ENCODE measurements at places on chromosomes 5 and 9. TPM values are rescaled to one million over a fixed set of nuclear protein-coding genes. Genes with fewer than 3 reads are reported as not detected.

SPAG8 gene
- 27.0 TPM for total RNA-seq

SPATA6L gene
- total RNA-seq = 27.5 TPM

DNA sequence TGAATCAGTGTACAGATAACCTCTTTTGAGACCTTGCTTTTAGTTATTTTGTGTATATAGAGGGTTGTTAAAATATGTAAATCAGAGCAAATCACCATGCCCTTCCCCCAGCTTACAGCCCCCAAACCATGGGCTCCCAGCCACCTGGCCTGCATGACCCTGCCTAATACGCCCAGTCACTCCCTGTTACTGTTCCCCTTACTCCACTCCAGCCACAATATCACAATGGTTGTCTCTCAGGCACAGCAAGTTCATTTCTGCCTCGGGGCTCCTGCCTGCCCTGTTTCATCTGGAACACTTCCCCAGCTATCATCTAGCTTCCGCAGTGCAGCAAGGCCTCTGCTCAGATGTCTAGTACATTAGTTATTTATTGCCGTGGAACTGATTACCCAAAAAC lies 5.0 kb upstream of the CARD19 start:
- no peaks in the 10 kb centered on the region for H3K27me3 ChIP-seq
- DNase-seq = peak; percentile 8

PCDHGA3 gene
- 19.3 TPM for total RNA-seq

DNA sequence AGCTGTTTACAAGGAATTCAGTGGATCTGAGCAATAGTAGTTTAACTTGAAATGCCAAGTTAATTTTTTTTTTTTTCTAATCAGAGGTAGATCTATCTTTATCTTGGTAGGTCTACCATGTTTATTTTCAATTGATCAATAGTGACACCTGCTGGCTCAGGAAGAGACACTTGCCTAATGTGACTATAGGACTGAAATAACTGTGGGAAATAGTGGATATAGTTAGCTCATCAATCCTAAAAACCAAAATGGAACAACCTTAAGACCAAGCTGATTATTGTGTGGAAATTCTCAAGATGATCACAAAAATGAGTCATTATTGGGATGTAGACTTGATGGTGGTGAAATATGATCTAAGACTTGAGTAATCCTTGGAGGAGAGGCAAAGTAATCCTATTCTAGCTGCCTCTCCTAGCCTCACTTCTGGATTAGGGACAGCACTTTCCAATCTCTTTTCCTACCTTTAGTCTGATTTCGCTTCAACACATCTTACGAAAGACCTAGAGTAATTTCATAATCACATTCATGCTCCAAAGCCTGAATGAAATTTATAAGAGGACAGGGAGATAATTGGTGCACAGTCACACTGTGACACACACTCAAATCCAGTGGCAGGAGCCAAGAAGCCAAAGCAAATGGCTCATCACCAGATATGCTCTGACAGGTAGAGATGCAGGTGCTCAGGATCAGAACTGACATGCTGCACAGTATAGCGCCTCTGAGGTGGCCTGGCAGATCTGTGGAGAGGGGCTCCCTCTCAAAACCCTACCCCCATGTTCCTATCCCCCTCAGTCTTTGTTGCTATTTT lies 156.3 kb downstream of the HMHB1 start:
- H3K4me3 ChIP-seq = no peak overlapping the region
- H3K36me3 ChIP-seq = no peaks in the 10 kb centered on the region
- no peaks in the 10 kb centered on the region for H3K4me1 ChIP-seq
- no peak overlapping the region for H3K27ac ChIP-seq
- DNase-seq = no peak

DNA sequence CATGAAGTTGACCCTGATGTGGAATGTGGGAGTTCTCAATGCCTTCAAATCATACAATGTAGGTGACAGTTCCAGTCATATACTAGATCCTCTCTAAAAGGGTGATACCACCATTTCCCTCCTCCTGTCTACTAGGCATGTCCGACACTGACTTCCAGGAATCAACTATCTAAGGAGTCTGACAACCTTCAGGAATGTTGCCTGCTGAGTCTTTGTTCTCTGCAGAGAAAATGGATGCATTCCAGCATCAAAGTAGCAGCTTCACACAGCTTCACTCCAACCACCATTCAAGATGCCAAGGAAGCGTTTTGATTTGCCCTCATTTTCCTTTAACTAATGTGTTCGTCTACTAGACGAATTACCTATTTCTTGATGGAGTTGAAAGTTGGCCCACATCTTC lies 530.2 kb downstream of the EBF1 start:
- H3K27me3 ChIP-seq = no peaks in the 10 kb centered on the region
- H3K4me3 ChIP-seq = no peak overlapping the region
- no peak for DNase-seq
- H3K4me1 ChIP-seq = no peaks in the 10 kb centered on the region

DNA sequence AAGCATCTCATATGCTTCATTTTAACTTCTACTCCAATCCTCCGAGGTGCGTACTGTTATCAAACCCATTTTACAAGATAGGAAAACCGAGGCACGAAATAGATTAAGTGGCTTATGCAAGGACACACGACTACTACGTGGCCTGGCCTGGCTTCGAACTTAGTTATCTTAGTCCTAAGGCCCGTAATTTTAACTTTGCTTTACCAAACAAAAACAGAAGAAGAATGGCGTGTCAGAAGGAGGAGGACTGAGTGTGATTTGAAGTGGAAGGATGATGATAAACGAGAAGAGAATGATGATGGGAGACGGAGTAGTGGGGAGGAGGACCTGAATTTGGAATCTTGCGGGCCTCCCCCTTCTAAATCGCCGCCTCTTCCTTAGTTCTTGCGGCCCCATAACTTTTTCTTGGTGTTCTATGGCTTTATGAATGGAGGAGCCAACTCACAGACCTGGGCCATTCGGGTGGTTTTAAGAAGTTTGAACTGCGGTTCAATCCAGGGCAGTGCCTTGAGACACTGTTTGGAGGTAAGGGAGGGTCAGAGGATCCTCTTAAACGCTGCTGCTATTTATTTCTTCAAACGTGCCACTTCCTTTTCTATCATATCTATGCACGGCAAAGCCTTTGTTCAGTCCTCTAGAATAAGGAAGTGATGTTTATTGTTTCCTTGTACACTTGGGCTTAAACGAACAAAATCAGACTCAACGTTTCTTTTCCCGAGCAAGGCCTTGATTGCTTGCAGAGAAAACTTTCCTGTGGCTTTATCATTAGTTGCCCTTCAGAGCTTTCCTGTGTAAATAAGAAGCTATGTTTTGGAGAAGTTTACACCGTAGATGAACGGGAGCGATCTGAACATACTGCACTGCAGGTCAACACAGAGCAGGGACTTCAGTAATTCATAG lies 795 bp downstream of the CNOT8 start:
- no peaks in the 10 kb centered on the region for H3K27me3 ChIP-seq
- peaks cover 33% of the 10 kb centered on the region for H3K4me1 ChIP-seq
- no peak for DNase-seq
- H3K36me3 ChIP-seq = no peaks in the 10 kb centered on the region
- peak overlapping the region; percentile 93 for H3K27ac ChIP-seq

- H3K27ac ChIP-seq = no peak overlapping the region
- H3K27me3 ChIP-seq = no peaks in the 10 kb centered on the region
- H3K4me1 ChIP-seq = no peaks in the 10 kb centered on the region
- no peak overlapping the region for H3K4me3 ChIP-seq
- DNase-seq = no peak
- no peaks in the 10 kb centered on the region for H3K36me3 ChIP-seq
Measured at GRCh38 chr9:4670591-4670990, 4.3 kb upstream of the SPATA6L start.

PLEKHG4B gene
- 6.9 TPM for total RNA-seq

GRCh38 chr9:4965174-4965821 lies 19.8 kb upstream of the JAK2 start:
- H3K36me3 ChIP-seq = no peaks in the 10 kb centered on the region
- H3K27me3 ChIP-seq = no peaks in the 10 kb centered on the region

- H3K4me3 ChIP-seq = peak overlapping the region; percentile 97
- H3K27me3 ChIP-seq = no peaks in the 10 kb centered on the region
- no peaks in the 10 kb centered on the region for H3K36me3 ChIP-seq
- H3K27ac ChIP-seq = peak overlapping the region; percentile 100
Measured at GRCh38 chr9:72362680-72363139, 2.3 kb downstream of the ZFAND5 start.

GRCh38 chr5:40124367-40124766 lies 555.3 kb upstream of the PTGER4 start:
- H3K4me1 ChIP-seq = no peaks in the 10 kb centered on the region
- DNase-seq = no peak

PAM gene
- total RNA-seq = 92.5 TPM

DNA sequence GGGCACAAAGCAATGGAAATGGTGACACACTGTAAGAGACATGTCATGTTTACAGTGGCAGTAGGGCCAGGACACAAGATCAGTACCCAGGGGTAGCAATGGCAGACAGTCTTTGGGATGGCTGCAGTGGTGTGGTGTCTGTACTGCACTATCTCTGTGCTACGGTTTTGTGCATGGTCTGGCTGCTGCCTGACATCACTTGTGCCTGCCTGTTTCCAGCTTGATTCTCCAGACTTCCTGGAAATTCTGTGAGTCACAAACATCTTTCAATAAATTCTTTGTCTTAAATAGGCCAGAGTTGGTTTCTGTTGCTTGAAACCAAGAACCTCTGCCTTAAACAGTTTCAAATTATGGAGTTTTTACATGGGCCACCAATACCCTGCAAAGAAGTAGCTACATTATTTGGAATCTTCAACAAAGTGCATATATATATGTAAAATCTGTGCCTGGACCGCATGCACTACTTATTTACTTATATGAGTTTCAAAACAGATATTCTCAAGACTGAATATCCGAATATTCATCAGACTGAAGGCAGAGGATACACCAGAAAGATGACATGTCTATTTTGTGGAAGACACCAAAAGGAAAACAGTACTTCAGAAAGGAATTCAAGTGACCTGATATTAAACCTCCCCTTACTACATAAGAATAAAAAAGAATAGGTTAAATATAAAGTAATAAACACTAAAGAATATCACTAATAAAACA lies 188.1 kb downstream of the RFX3 start:
- H3K36me3 ChIP-seq = no peaks in the 10 kb centered on the region
- no peak overlapping the region for H3K4me3 ChIP-seq
- no peaks in the 10 kb centered on the region for H3K27me3 ChIP-seq
- H3K4me1 ChIP-seq = no peaks in the 10 kb centered on the region
- DNase-seq = no peak
- no peak overlapping the region for H3K27ac ChIP-seq

GRCh38 chr5:31717561-31717960 lies 78.6 kb downstream of the PDZD2 start:
- no peaks in the 10 kb centered on the region for H3K27me3 ChIP-seq
- H3K4me3 ChIP-seq = no peak overlapping the region
- no peaks in the 10 kb centered on the region for H3K36me3 ChIP-seq
- no peak overlapping the region for H3K27ac ChIP-seq

FAM169A gene
- total RNA-seq = 69.2 TPM

PCDHA1 gene
- total RNA-seq = 2.6 TPM

DNA sequence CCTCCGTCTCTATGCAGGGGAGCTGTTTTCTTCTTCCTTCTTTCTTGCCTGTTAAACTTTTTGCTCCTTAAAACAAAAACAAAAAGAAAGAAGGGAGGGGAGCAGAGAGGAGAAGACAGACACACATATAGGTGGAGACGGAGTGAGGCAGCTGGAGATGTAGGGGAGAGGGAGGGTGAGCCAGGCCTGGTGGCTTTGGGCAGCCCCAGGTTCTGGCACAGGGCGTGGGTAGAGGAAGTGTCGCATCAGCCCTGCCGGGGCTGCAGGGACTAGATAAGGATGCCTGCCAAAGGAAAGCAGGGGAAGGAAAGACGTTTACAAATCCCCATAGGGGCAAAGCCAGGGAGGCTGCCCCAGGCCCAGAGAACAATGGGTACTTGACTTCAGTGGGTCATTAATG lies 38.7 kb upstream of the PTGS1 start:
- no peak overlapping the region for H3K27ac ChIP-seq
- H3K4me3 ChIP-seq = no peak overlapping the region
- H3K4me1 ChIP-seq = no peaks in the 10 kb centered on the region
- no peaks in the 10 kb centered on the region for H3K36me3 ChIP-seq

ARHGEF28 gene
- 8.7 TPM for total RNA-seq

DNA sequence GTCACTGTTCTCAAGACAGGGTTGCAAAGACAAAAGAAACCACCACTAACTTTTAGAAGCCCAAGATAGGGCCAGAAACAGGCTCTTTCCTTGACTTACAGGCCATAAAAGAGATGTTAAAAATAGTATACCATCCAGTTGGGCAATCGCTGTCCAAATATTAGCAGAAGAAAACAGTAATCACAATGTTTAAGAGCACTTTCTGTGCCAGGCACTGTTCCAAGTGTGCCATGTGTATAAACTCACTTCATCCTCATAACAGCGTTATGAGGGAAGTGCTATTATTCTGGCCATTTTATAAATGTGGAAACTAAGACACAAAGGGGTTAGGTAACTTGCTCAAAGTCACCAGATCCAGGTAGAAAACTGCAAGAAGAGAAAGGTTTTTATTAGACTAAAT lies 111.7 kb downstream of the KCNN2 start:
- no peaks in the 10 kb centered on the region for H3K36me3 ChIP-seq
- DNase-seq = no peak
- no peak overlapping the region for H3K4me3 ChIP-seq
- H3K4me1 ChIP-seq = no peaks in the 10 kb centered on the region
- no peak overlapping the region for H3K27ac ChIP-seq

DNA sequence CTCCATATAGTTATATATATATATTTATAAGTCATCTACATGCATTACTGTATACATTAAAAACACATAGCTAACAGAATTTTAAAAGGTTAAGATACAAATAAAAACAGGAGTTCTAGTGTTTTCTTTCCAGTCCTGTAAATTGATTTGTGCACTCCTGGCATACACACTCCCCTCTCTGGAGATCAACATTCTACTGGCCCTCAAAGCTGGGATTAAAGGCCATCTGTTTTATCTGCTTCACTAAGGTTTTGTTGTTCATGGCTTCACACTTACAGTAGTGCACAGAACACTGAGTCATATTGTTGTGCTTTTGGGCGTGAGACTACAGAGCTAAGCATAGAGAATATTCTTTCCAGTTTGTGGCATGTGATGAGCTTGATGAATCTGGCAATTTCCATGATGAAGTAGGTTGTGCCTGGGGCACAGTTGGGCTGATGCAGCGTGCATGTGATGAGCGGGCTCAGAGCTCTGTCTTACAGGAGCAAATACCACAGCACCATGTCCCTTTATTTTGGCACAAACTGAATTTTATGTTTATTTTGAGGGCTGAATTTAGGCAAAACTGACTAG lies 98.2 kb downstream of the TAF11L14 start:
- DNase-seq = no peak
- H3K27ac ChIP-seq = no peak overlapping the region
- no peaks in the 10 kb centered on the region for H3K36me3 ChIP-seq
- H3K27me3 ChIP-seq = no peaks in the 10 kb centered on the region
- H3K4me3 ChIP-seq = no peak overlapping the region

DNA sequence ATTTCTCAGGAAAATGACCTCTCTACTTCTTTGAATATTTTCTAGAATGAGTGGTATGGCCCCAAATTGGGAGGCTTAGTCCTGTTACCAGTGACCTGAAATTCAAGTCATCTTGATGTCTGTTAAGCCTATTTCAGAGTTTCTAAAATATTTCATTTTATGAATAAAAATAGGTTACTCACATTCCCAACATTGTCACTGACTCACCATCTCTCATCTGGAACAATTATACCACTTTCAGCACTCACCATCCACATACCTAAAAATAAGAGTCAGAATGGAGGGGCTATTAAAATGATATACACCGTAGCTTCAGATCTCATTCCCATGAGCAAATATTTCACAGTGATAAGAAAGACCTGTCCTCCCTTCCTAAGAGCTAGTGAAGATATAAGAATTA lies 71.8 kb downstream of the KIAA1958 start:
- no peaks in the 10 kb centered on the region for H3K36me3 ChIP-seq
- no peak overlapping the region for H3K27ac ChIP-seq
- no peak for DNase-seq
- no peak overlapping the region for H3K4me3 ChIP-seq
- H3K4me1 ChIP-seq = peaks cover 21% of the 10 kb centered on the region
- H3K27me3 ChIP-seq = no peaks in the 10 kb centered on the region

GRCh38 chr5:3392306-3392939 lies 203.2 kb upstream of the IRX1 start:
- no peak for DNase-seq
- H3K27ac ChIP-seq = no peak overlapping the region
- H3K4me1 ChIP-seq = no peaks in the 10 kb centered on the region
